Activated CD4-positive, alpha-beta T cell treated with anti-CD3 and anti-CD28 coated beads, Interleukin-2, amount 50 U/mL, for 1 hour (primary cell): ENCODE measurements at places on chromosomes 7 and 10.

DNA sequence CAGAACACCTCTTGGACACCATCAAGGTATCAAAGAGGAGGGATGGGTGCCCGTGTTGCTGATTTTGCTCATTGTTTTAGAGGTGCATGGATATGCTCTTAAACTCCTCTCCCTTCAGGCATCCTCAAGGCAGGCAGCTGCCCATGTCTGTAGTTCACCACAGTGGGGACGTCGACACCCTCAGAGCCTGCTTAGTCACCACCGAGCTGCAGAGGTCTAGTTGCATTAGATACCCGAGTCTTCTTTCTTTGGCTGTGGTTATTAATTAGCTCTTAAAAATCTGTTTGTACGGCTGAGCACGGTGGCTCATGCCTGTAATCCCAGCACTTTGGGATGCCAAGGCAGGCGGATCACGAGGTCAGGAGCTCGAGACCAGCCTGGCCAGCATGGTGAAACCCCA lies 24.7 kb upstream of the TSPAN13 start:
- DNase-seq, result no peak

- DNase-seq, result no peak
Measured at GRCh38 chr7:106757846-106758245, 96.9 kb upstream of the CCDC71L start.

- DNase-seq, result no peak
Measured at GRCh38 chr7:151057506-151057988, at the start of gene CDK5. Gene CDK5 (minus strand): TSS chr7:151057897. CDS start chr7:151057848, 49 bp downstream.

- no peak for DNase-seq
Measured at GRCh38 chr10:4984223-4984622, 19.4 kb downstream of the AKR1C2 start.

DNA sequence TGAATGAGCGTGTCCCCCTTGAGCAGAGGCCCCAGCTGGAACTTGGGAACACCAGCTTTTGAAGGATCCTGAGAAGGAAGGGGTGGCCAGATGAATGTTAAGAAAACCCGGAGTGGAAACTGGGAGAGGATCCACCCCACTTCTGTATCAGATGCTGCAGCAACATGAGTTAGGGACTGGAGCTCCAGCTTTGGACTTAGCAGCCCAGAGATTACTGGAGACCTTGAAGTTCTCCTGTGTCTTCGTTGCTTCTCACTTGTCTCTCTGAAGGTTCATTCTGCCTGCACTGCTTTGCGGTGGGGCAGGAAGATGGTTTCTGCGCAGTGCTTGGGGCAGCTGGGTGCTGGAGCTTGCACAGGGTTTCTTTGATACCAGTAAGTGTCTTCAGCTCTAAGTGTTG lies 9.3 kb downstream of the TMEM248 start:
- no peak for DNase-seq

DNA sequence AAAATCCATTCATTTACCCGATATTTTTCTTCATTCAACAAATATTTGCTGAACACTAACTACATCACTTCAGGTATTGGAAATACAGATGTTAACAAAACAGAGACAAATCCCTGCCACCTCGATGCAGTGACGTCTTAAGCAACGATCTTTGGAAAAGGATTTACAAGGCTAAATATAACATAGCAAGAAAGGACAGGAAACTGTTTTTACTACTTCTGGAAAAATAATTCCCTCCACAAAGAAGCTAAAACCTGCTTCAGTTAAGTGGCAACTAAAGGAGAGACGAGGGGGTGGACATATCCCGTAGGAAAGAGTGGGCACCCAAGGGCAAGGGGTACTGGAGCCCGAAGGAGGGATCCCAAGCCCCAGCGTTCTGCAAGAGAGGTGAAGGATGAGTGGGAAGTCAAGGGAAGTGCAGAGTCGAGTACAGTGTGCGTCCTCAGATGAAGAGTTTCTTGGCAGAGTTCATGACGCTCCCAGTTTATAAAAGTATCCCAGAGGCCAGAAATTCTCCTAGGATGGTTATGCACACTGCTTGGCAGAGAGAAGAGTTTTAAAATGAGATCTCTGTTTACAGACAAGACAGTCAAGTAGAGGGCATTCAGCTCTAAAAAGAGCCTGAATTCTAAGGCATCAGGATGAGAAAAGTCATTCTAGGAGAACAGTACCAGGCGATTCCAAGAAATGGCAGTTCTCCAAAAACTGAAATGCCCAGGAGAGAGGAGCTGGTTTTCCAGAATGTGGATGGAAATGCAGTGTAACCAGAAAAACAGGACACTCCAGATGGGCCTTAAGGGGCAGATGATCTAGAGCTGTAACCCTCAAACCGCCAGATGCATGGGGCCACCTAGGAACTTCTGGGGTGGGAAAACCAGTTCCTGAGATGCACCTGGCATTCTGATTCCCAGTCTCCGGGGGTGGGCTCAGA lies 97.3 kb downstream of the GRB10 start:
- DNase-seq, result no peak

DNA sequence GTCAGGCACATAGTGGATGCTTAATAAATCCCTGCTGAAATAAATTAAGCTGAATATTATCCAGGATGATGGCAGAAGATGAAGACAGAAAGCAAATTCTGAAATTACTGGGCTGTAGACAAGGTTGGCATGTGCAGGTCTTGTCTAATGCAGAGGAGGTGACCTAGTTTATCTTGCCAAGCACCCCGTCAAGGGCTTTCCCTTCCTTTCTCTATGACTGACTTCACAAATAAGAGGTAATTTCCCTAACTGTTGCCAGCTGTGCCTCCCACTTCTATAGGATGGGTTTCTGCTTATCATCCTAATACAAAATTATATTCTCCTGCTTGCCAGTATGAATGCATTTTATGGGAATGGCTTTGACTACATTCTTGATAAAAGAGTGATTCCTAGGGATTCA lies 38.0 kb downstream of the LHFPL3 start:
- DNase-seq, result no peak

- DNase-seq, result no peak
Measured at GRCh38 chr10:118792526-118792925, 37.8 kb upstream of the CACUL1 start.

DNA sequence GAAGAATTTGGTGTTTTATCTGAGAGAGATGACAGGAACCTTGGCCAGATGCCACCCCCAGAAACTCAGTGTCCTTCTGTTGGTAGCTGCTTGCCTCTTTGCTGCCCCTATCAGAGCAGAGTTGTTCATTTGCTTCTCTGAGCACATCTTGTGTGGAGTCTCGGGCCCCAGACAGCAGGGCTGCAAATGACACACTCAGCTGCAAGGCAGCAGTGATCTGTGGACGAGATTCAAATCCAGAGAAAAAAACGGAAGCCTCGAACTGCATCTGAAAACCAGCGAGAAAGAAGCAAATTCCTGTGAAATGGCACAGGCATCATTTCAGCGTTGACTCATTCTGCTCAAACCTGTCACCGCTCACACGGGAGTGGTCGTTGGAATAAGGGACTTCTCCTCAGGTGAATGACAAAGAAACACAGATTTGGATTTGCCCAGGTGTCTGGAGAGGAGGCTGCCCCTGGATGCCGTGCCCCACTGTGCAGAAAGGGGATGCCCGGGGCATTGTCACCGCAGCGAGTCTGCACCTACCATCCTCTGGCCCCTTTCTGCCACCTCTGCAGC lies 144.7 kb downstream of the PFKFB3 start:
- peak; percentile 52 for DNase-seq
